ENCODE measurements at places on chromosomes 2 and 18. TPM values are rescaled to one million over a fixed set of nuclear protein-coding genes. Genes with fewer than 3 reads are reported as not detected.
A peak's percentile ranks its signal among the peaks of the same experiment; 100 is the strongest.

Gene DLGAP1
- total RNA-seq: not detected

- no peak for DNase-seq
- H3K4me3 ChIP-seq: no peak overlapping the region
- no peaks in the 10 kb centered on the region for H3K4me1 ChIP-seq
- peaks cover 50% of the 10 kb centered on the region for H3K27me3 ChIP-seq
These were observed 9.5 kb downstream of the ASB18 start for GRCh38 chr2:236254674-236255073.

GRCh38 chr2:163580757-163581156, 155.1 kb downstream of the FIGN start:
- no peaks in the 10 kb centered on the region for H3K4me1 ChIP-seq
- DNase-seq: no peak
- no peaks in the 10 kb centered on the region for H3K27me3 ChIP-seq
- H3K36me3 ChIP-seq: no peaks in the 10 kb centered on the region
- no peak overlapping the region for H3K4me3 ChIP-seq

GRCh38 chr2:74584088-74584645, 29.6 kb downstream of the DOK1 start:
- H3K4me1 ChIP-seq: peaks cover 8% of the 10 kb centered on the region
- H3K27me3 ChIP-seq: no peaks in the 10 kb centered on the region
- no peak for DNase-seq

DNA sequence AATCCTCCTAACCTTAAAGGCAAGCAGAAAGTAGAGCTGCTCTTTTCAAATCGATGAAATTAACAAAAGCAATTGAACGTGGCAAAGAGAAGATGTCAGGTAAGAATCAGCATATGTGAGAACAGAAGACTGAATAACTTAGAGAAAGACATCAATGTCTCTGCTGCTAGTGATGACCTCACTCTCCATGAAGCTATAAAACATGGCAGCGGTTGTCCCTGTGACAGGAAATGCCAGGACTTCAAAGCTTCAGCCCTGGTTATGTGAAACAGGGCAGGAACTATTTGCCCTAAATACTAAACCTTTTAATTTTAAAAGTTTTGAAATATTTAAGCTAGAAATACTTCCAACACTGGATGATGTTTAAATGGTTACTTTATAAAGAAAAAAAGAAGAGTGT, 383.7 kb downstream of the XIRP2 start:
- H3K4me1 ChIP-seq: no peaks in the 10 kb centered on the region
- no peak overlapping the region for H3K27ac ChIP-seq
- DNase-seq: no peak
- peaks cover 37% of the 10 kb centered on the region for H3K27me3 ChIP-seq
- no peaks in the 10 kb centered on the region for H3K36me3 ChIP-seq

DNA sequence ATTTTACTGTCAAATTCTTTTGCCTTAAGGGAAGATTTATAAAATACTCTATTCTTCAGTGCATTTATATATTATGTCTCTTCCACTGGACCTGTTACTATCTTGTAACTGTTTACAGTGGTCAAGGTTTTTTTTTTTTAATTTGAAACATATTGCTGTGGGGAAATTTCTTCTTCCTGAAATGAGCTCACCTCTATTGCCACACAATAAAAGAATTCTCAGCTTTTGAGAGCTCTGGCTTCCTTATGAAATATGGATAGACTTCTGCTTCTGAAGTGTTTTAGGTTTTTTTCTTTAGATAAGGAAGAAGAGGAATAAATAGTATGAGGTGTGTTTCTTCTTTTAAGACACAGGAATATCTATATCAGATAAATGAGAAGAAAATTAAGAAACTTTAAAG, 7.7 kb downstream of the VRK2 start:
- no peaks in the 10 kb centered on the region for H3K27me3 ChIP-seq
- DNase-seq: peak; percentile 22
- H3K36me3 ChIP-seq: peaks cover 29% of the 10 kb centered on the region
- no peak overlapping the region for H3K27ac ChIP-seq

DNA sequence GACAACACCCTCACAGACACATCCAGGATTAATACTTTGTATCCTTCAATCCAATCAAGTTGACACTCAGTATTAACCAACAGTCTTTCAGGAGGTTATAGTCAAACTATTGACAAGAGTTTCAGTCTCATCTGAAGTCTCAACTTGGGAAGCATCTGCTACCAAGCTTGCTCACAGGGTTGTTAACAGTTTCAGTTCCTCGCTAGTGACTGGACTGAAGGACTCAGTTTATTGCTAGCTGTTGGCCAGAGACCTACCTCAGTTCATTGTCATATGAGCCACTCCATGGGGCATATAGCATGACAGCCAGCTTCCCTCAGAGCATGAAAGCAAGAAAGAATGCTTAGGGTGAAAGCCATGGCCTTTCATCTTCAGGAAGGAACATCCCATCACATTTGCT, 228.6 kb downstream of the EPHA4 start:
- no peak overlapping the region for H3K27ac ChIP-seq
- no peak for DNase-seq
- no peaks in the 10 kb centered on the region for H3K36me3 ChIP-seq
- H3K27me3 ChIP-seq: no peaks in the 10 kb centered on the region
- H3K4me3 ChIP-seq: no peak overlapping the region

GRCh38 chr2:154995361-154995760, 296.9 kb downstream of the KCNJ3 start:
- DNase-seq: no peak
- peaks cover 38% of the 10 kb centered on the region for H3K27me3 ChIP-seq
- no peaks in the 10 kb centered on the region for H3K36me3 ChIP-seq
- no peak overlapping the region for H3K4me3 ChIP-seq
- no peaks in the 10 kb centered on the region for H3K4me1 ChIP-seq

Gene EPB41L5
- 19.0 TPM for total RNA-seq

GRCh38 chr18:52289392-52289791, 50.6 kb upstream of the DCC start:
- no peak overlapping the region for H3K27ac ChIP-seq

Gene LAMA3
- 269 TPM for total RNA-seq

DNA sequence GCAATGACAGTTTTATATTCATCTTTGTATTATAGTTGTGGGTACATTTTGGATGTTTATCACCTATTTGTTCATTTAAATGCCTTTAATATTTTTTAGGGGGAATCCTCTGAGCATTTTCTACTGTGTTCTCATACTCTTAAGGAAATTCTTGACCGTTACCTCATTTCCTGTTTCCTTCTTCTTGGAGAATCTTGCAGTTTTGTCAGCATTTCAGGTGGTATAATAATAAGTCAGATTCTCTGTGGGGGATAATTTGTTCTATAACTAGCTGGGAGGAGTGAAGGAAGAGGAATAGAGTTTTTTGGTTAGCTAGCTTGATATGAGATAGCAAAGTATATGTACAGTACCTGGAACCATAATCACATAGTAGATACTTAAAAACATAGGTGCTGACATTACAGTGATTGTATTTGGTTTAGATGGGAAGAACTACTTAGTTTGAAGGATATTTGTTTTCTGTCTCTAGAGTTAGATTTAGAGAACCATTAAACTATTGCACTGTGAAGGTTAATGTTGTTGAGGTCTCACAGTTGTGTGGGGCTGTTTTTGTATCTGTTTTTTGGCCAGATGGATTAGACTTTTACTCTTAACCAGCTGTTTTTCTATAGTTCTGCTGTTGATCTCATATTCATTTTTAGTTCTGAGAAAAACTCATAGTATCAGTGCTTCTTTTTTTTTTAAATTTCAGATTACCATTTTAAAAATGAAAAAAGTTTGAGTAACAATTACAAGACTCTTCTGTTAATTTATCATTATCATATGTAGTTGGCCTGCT, 14.2 kb downstream of the MTX2 start:
- H3K27me3 ChIP-seq: no peaks in the 10 kb centered on the region
- peaks cover 33% of the 10 kb centered on the region for H3K4me1 ChIP-seq
- H3K36me3 ChIP-seq: peaks cover 13% of the 10 kb centered on the region

Gene LOXHD1
- not detected for total RNA-seq

Gene CPLX4
- not detected for total RNA-seq

GRCh38 chr2:129396980-129397599, 582.4 kb upstream of the RAB6C start:
- H3K36me3 ChIP-seq: no peaks in the 10 kb centered on the region
- H3K4me1 ChIP-seq: no peaks in the 10 kb centered on the region
- no peaks in the 10 kb centered on the region for H3K27me3 ChIP-seq

Gene ITGA4
- 0.42 TPM for total RNA-seq

- peak; percentile 54 for DNase-seq
- H3K36me3 ChIP-seq: peaks cover 81% of the 10 kb centered on the region
- no peak overlapping the region for H3K27ac ChIP-seq
- no peaks in the 10 kb centered on the region for H3K27me3 ChIP-seq
- H3K4me3 ChIP-seq: no peak overlapping the region
These were observed 30.7 kb upstream of the ERCC3 start for GRCh38 chr2:127324635-127325034.

DNA sequence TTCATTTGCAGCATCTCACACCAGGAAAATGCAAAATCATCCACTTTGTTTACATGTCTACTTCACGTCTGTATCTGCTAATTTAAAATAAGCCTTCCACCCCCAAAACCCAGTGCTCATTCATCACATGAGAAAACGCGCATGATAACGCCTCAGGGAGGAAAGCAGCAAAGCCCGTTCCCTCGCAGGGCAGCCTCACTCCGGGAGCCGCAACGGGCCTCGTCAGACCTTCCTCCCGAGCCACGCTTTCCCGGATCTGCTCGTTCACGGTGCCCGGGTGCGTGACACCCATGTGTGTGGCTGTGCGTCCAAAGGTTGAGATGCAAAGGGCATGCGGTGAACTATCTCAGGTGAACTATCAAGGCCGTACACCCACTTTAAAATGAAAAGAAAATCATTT, 59.8 kb downstream of the NDUFA10 start:
- H3K36me3 ChIP-seq: peaks cover 71% of the 10 kb centered on the region
- no peak overlapping the region for H3K27ac ChIP-seq
- no peak for DNase-seq

- no peak overlapping the region for H3K27ac ChIP-seq
- H3K4me3 ChIP-seq: no peak overlapping the region
- H3K4me1 ChIP-seq: no peaks in the 10 kb centered on the region
- DNase-seq: peak; percentile 18
- H3K36me3 ChIP-seq: no peaks in the 10 kb centered on the region
- H3K27me3 ChIP-seq: peaks cover 11% of the 10 kb centered on the region
These were observed 155.0 kb downstream of the TTC32 start for GRCh38 chr2:19746611-19747309.

DNA sequence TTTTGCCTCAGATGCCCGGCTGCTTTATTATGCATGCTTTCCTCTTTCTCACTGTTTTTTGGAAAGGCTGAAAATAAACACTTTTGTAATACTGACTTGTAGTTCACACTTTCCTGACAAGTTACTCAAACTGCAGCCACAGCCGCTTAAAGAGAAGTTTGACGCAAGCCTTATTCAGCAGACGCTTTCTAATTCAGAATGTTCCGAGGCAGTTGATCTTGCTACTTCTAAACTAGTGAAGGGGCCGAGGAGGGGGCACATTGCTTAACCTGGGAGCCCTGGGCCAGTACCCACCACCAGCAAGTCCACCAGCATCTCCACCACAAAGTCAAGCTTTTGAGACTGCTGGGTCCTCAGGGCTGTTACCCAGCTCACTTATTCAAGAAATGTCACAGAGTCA, 71.8 kb upstream of the SPRED2 start:
- H3K27ac ChIP-seq: no peak overlapping the region
- H3K4me3 ChIP-seq: no peak overlapping the region
- no peaks in the 10 kb centered on the region for H3K27me3 ChIP-seq

Gene SOX11
- not detected for total RNA-seq

DNA sequence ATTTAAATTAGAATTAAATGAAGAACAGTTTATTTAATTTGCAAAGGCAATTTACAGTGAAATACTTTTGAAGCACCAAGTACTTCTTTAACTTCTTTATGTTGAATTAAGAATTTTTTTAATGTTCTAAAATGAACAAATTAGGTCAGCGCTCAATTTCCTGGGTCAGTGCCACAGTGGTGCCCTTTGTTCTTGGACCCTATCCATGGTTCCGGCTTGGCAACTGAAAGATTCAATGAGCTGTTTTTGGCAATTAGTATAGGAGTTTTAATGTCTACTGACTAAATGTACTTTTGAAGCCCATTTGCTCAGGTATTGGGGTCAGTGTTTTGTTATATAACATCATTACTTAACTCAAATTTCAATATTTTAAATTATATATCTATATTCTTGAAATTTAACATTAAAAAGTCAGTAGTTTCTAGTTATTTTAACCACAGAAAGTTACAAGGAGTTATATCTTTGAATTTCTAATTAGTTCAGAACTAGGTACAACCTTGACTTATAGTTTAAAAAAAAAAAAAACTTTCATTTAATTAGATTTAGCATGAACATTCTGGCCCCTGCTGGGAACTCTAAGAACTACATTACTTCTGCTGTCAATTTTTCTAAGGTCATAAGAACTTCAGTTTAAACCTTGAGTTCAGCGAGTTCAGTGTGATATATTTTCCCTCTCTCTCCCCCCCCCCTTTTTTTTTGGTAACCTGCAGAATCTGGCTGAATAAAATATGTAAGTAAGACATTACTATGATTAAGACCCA, 7.6 kb upstream of the MSTN start:
- H3K4me3 ChIP-seq: no peak overlapping the region
- no peaks in the 10 kb centered on the region for H3K4me1 ChIP-seq

Gene C18orf54
- 5.5 TPM for total RNA-seq

DNA sequence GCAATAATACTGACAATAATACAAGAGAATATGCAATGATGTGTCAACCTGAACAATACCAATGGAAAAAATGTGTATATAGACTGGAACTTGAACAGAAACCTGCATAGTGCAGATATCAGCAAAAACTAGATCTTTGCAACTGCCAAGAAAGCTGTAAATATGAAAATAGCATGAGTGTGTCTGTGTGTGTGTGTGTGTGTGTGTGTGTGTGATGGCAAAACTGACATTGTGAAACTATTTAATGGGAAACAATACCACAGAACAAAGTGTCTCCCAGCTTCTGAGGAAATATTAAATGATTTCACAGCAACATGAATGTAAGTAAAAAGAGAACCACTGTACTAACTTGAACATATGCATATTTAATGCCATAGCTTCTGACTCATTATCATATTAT, 558.2 kb upstream of the LINC00305 start:
- H3K4me1 ChIP-seq: no peaks in the 10 kb centered on the region
- no peak overlapping the region for H3K4me3 ChIP-seq
- peaks cover 11% of the 10 kb centered on the region for H3K27me3 ChIP-seq
- DNase-seq: no peak
- no peak overlapping the region for H3K27ac ChIP-seq
- H3K36me3 ChIP-seq: no peaks in the 10 kb centered on the region

Gene SULT1C2
- total RNA-seq: not detected

Gene ANTXR1
- 33.1 TPM for total RNA-seq

All from MCF 10A (cell line).